ENCODE measurements at places on chromosomes 12 and 14.

GRCh38 chr12:56271031-56271430, 4.3 kb downstream of the COQ10A start:
- no peak for DNase-seq

DNA sequence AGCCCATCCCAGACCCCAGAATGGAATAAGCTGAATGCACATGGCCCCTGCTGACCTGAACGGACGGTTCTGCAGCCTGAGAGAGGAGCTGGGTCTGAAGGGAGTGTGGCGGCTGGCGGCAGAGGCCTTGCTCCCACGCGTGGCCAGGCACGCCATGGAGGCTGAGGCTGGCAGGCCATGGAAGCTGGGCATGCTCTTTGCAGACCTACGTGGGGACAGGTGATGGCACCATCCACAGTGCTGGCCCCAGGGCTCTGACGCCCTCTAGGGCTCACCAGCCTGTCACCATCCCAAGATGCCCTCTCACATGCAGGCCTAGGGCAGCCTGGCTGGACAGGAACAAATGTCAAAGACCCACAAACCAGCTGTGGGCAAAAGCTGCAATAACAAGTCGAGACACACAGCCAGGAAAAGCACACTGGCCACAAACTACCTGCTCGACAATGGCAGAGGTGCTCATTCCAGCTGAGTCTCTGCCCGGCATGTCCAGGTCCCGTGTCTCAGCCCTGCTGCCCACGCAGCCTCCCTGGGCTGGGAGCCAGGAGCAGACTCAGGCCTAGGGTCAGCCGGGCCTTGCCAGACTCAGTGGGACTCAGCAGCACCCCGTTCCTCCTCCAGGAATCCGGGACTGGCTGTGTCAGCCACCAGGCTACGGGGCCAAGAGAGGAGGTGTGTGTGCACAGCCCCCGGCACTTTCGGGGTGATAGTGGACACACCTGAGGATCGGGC, 19.7 kb downstream of the BTBD6 start:
- no peak for DNase-seq

GRCh38 chr12:2389079-2389790, 336.4 kb downstream of the CACNA1C start:
- no peak for DNase-seq

DNA sequence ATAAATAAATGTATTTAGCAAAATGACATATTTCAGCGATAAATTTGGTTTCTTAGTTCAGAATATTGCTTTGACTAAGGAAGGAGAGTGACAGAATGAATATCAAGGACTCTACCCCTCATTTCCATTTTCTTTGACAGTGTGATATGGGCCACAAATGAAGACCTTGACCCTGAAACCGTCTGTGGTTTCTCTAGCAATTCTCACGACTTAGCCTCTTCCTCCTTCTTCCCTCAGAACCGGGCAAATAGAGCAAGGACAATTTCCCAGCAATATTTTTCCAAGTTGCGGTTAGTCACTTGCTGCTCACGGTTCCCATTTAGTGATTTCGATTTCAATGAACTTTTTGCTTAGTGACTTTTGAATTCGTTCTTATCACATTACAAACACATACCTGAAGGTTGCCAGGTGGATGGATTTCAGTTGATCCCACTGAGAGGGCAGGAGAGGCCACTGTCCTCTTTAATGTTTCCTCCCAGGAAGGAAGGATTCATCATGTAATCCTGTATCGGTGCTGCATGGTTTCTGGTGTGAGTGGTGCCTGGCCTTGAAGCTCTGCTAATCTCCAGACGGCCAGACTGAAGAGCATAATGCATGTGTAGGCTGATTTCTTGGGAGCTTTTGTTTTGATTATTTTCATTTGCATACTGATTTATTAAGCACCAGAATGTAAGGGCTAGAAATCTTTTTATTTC, 77.6 kb downstream of the CHST11 start:
- no peak for DNase-seq

GRCh38 chr12:30756074-30756473, 1.3 kb upstream of the CAPRIN2 start:
- no peak for DNase-seq

DNA sequence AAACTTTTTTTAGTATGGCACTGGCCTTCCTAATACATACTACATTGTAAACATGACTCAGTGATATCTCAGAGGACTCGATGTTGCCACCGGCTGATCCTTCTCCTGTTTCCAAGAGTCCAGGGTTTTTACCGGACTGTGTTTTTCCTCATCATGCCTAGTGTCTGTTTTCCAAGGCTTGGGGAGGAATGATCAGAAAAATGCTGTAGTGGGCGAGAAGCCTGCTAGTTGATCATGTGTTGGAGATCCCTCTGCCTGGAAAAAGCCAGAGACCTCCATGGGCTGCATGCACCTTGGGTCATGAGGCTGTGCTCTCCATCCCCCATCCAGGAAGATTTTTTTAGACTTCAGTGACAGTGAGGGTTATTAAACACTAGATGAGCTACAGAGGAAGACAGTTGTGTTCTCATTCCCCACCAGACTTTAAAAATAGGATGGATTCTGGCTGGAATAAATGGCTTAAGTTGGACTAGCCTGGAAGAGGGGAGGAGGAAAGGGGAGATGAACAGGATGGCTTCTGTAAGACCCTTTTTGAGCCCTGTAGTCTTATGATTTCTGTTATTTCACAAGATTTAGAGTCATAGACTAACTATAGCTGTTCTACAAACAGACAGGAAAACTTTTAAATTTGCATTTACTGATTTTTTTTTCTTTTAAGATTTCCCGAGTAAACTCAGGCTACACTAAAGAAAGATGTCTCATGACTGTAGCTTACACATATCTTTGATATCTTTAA, 145.7 kb downstream of the SAMD4A start:
- DNase-seq = no peak

GRCh38 chr12:597926-598568, 65.2 kb downstream of the NINJ2 start:
- DNase-seq = no peak
